ENCODE measurements at places on chromosomes 6 and 20. TPM values are rescaled to one million over a fixed set of nuclear protein-coding genes. Genes with fewer than 3 reads are reported as not detected.

DNA sequence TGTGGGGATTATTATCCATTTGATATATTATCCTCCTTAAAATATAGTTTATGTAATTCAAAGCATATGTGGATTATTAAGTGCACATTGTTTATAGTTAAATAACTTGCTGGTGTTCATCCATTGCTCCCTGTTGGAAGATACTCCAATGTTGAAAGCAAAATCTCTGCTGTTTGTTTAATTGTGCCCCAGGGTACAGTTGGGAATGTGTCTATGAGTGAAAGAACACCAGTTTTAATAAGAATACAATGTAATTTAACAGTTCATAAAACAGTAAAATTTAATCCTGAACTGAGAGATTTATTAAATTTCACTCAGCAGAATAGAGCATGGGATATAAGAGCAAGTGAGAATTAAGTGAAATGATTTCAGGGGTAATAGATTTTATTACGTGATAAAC, 364.9 kb downstream of the GRIK2 start:
- no peak overlapping the region for H3K27ac ChIP-seq
- H3K4me1 ChIP-seq = no peaks in the 10 kb centered on the region
- no peaks in the 10 kb centered on the region for H3K27me3 ChIP-seq
- DNase-seq = no peak
- H3K4me3 ChIP-seq = no peak overlapping the region

DNA sequence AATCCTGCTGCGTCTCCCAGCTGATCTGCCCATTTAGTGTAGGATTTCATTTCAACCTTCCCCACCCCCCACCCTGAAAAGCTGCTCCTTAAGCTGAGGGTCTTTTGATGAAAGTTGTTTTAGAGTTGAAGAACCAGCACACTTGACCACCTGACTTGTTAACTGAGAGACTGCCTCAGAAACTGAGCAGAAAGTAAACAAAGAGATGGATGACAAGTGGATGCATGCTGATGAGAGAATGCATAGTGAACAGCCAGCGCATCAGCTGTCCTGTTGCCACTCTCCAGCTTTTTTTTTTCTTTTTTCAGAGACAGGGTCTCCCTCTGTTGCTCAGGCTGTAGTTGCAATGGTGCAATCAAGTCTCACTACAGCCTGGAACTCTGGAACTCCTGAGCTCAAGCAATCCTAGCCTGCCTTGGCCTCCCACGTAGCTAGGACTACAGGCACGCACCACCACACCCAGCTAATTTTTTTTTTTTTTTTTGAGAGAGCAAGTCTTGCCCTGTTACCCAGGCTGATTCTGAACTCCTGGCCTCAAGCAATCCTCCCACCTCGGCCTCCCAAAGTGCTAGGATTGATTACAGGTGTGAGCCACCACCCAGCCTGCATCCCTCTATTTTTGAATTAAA, 9.5 kb downstream of the RPL10A start:
- H3K27me3 ChIP-seq = no peaks in the 10 kb centered on the region
- H3K36me3 ChIP-seq = no peaks in the 10 kb centered on the region
- H3K4me3 ChIP-seq = no peak overlapping the region
- H3K27ac ChIP-seq = no peak overlapping the region
- H3K4me1 ChIP-seq = no peaks in the 10 kb centered on the region
- no peak for DNase-seq

DNA sequence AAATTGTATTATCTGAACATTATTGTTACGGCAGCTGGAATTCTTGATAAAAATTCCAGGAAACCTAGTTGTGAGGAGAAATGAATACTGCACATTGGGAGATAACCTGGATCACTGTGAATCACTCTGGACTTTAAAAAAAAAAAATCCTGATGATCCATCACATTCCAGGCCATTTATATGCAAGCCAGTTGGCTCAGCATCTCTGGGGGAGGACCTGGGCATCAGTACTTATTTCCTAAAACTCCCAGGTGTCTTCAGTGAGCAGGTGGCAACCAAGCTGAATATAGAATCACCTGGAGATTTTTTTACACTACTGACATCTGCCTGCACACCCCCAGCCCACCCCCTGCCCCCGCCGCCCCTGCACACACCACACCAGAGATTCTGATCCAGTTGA, 39.1 kb upstream of the SIRT5 start:
- no peak overlapping the region for H3K4me3 ChIP-seq
- H3K36me3 ChIP-seq = no peaks in the 10 kb centered on the region
- H3K27me3 ChIP-seq = no peaks in the 10 kb centered on the region
- no peak overlapping the region for H3K27ac ChIP-seq

PTCRA gene
- not detected for total RNA-seq

CRIP3 gene
- 4.1 TPM for total RNA-seq

TNNC2 gene
- 0.58 TPM for total RNA-seq

Data from naive thymus-derived CD8-positive, alpha-beta T cell (primary cell).